ENCODE measurements at places on chromosomes 3 and 15. TPM values are rescaled to one million over a fixed set of nuclear protein-coding genes. Genes with fewer than 3 reads are reported as not detected.
A peak's percentile ranks its signal among the peaks of the same experiment; 100 is the strongest.

- no peak for DNase-seq
Measured at GRCh38 chr3:22453906-22454535, 703.0 kb upstream of the ZNF385D start.

DNA sequence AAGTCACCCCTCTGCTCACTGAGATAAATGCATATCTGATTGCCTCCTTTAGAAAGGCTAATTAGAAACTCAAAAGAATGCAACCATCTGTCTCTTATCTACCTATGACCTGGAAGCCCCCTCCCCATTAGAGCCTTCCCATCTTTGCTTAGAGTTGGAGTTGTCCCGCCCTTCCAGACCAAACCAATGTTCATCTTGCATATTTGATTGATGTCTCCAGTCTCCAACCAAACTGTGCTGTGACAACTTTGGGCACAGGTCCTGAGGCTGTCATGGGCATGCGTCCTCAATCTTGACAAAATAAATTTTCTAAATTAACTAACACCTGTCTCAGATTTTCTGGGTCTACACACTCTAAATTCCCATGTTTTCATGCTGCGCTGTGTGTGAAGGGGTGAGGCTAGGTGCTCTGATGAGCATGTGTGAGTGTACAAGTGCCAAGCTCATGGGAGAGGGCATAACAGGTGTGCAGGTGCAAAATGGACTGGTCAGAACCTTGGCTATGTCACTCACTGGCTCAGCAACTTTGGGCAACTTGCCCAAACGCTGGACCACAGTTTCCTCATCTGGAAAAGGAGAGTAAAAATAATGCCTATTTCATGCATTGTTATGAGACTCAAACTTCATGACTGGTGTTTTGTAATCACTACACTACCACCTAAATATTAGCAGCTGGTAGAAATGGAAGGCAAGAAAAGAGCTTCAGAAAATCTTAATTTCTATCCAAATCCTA, 7.2 kb downstream of the DAPK2 start:
- no peak for DNase-seq

DNA sequence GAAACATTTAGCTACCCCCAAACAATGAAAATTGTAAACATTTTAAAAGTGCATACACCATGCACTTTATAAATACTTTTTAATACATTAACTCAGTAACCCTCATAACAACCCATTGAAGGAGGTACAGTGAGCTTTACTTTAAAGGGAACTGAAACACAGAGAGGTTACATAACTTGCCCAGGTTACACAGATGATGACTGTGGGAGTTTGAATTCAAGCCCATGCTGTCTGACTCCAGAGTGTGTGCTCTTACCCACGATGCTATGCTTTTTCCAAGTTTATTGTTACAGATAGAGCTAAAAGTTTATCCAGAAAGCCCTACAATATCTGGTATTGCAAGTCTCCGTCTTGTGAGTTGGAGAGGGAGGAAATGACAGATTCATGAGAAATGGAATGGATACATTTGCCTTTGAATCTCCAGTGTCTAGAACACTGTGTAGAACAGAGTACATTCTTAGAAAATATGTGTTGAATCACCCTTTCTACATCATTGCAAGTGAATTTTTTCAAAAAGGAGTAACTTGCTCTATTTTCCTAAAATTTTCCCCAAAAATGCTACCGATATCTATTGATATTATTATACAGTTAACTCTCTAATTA, 428.3 kb downstream of the NAALADL2 start:
- DNase-seq = no peak

- no peak for DNase-seq
Measured at GRCh38 chr3:124730941-124731297, 667 bp downstream of the UMPS start.

- no peak for DNase-seq
Measured at GRCh38 chr15:89230277-89230676, 8.9 kb upstream of the RLBP1 start.

MYRIP gene
- total RNA-seq = not detected

DNA sequence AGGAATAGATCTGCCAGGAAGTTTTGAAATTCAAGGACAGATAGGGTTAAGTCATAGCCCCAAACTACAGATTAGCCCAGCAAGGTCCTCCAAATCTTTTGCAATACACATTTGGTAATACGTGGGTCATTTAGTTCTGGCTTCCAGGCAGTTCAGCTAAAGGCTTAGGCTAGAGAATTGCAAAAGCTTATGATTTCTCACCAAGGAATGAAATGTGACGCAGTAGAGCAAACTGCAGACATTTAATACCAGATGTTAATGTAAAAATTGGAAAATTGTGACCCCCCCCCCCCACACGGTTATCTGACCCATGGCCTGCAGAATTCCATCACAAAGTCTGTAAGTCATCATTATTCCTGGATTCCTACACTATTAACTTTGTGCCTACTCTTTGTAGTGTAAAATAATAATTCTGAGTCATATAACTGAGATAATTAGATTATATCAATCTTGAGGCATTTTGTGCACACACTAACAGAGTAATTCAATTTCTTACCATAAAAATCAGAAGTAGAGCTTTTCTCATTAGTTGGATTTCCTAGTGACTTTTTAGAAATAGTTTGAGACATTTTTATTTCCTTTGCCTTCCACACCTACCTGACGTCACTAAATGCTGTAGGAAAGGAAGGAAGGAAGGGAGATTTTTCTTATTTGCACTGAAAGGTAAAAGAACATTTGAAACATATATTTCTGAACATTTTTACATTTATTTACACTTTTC, 235.2 kb downstream of the DTWD1 start:
- DNase-seq = no peak

COPS2 gene
- total RNA-seq = 53.3 TPM

- no peak for DNase-seq
Measured at GRCh38 chr15:56254265-56254664, 10.6 kb upstream of the RFX7 start.

- DNase-seq = peak; percentile 58
Measured at GRCh38 chr3:159763602-159764489, 224.8 kb upstream of the IL12A start.

DNA sequence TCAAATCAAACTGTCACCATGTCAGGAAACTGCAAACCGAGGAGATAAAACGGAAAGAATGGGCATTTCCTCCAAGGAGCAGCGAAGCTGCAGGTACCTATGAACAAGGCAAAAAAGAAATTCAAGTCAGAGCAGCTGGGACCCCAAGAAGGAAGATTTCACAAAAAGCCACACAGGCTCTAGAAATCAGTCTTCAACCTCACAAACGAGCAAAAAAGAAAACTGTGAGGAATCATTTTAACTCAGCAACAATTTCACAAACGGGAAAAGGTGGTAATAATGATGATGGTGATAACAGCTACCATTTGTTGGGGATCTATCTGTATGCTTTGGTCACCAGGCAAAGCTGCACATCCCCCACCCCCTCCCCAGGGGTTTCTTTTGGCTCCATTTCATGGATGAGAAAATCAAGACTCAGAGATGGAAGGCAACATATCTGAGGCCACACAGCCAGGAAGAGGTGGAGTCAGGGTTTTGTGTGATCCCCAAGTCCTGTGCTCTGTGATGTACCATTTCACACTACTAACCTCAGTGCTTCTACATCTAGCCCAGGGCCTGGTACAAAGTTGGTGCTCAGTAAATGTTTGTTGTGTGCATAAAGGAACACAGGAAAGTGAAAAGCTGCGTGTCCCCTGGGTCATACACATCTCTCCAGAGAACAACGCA, 109.9 kb downstream of the IQSEC1 start:
- DNase-seq = peak; percentile 69

- DNase-seq = no peak
Measured at GRCh38 chr3:171827385-171827784, 15.8 kb upstream of the TMEM212 start.

GRAMD1C gene
- 0.40 TPM for total RNA-seq

DNA sequence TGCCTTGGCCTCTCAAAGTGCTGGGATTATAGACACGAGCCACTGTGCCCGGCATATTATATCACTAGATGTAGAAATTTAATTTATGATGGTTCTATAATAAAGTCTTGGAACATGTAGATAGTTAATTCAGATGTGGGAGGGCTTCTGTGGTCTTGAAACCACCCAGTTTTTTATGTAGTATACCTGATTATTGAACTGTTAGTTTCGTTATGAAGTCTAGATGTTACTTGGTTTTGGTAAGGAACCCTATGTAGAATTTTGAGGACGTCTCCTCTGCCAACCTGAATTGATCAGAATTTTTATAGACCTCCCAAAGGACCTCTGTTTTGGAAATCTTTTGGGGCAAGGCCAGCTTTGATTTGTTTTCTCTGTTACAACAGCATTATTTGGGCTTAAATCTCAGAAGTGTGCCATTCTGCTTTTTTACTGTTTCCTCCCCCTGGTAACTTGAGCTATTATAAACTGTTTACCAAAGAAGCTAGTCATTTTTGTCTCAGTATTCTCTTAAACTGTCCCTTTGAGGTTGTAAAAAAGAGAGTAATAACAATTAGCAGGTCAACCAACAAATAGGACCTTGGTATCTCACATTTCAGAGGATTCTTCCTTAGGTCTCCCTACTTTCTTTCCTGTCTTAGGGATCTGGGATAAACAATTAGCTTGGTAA, 20.8 kb downstream of the AKAP13 start:
- no peak for DNase-seq

LRRC34 gene
- 7.2 TPM for total RNA-seq

DNA sequence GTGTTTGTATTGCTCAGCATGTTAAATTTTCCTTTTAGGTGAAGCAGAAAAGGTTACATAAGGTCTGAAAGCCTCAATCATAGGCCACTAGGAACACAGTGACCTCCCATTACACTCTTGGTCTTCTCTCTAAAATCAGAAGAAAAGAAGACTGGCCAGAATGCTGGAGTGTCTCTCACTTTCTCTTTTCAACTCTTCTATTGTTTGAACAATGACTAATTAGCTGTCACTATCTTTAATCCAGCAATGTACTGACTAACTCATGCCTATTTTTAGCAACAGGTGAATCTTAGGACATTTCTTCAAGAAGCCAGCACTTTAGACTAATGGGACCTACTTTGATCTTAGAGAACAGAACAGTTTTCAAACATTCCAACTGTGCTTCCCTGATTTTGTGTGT, 142.8 kb downstream of the TGFBR2 start:
- DNase-seq = no peak

DNA sequence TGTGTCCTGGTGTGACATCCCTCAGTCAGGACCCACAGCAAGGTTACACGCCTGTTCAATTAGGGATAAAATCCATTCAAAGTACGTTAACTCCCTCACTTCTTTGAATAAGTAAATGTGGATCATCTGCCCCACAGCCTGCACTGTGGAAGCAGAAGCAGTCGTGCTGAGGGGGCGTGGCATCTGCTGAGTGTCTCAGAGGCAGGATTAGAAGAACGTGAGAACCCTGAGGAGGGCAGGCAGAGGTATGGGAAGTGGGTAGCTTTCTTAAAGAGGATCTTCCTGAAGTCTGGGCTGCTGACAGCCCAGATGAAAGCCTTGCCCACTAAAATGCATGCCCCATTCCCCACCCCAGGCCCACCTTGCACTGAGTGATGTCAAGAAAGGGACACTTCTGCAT, 28.5 kb downstream of the CRABP1 start:
- DNase-seq = no peak

DNA sequence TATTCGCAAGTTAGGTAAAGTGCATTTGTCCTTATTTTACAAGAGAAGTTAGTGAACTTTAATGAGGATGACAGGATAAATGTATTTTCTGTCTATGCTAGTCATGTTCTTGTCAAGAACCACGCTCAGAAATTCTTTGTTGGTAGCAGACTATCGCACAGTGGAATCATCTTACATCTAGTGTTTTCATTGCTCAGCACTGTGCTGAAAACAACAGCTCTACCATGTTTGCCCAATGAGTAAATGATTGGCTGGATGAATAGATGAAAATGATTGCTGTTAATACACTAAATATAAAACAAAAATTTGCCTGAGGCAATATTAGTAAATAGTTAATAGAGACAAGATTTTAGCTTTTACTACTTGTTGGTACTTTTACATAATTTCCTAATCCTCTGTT, 265.3 kb upstream of the GOLIM4 start:
- DNase-seq = no peak

GRCh38 chr3:161913786-161914389, 417.3 kb downstream of the OTOL1 start:
- no peak for DNase-seq

RBPMS2 gene
- not detected for total RNA-seq

NAALADL2 gene
- total RNA-seq = not detected

CEP97 gene
- 22.5 TPM for total RNA-seq

- no peak for DNase-seq
Measured at GRCh38 chr3:107858876-107859275, 232.0 kb downstream of the CD47 start.

DNA sequence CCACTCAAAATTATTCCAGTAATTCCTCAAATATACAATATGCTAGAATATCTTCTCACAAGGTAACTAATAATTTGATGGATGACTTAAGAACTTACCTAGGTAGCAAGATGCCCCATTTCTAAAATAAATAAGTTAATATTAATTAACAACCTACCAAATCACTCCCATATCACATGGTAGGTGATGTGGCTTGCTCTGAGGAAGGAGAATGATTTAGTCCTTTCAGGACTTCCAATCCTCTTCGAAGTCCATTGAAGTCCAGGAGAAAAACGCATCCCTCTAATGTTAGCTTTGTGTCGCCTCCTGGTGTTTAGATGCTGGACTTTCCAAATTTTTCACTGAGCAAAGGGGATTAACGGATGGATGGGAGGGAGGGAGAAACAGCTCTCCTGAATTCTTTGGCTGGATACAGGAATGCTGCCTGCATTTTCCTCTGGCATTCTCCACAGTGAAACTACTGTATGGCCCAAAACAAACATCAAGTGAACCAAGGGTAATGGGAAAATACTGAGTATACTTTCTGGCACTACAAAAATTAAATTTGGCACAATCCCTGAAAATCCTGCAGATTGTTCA, 58.6 kb downstream of the PRICKLE2 start:
- no peak for DNase-seq

SEMA3G gene
- 0.38 TPM for total RNA-seq

STAC gene
- not detected for total RNA-seq

GRCh38 chr15:88014454-88015160, 241.9 kb downstream of the NTRK3 start:
- no peak for DNase-seq

GRCh38 chr3:1072041-1072440, 20.8 kb upstream of the CNTN6 start:
- DNase-seq = no peak

All from activated CD8-positive, alpha-beta memory T cell treated with anti-CD3 and anti-CD28 coated beads, Interleukin-2, amount 10 ng/mL, durations not matched to agents 7 days and 5 days (primary cell).